ENCODE measurements at places on chromosomes 1 and 21.

DNA sequence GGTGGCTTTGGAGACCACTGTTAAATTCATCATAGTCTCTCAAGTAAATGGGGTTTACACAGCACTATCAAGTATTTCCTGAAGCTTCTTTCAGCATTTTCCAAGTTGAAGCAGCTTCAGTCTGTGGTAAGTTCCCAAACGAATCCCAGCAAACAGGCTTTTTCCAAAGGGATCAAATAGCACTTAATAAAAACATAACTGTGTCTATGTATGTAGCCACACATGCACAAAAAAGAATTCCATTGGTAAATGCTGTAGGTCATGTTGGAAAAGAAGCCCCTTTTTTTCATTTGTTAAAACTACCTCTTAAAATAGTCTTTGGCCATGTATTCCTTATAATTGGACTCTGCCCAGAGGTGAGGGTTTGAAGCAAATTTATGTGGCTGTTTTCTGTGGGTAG, 69.8 kb downstream of the HHAT start:
- DNase-seq = no peak

GRCh38 chr21:22582026-22582425, 1583.8 kb downstream of the NCAM2 start:
- no peak for DNase-seq

- no peak for DNase-seq
Measured at GRCh38 chr1:81409780-81410274, 390.9 kb upstream of the ADGRL2 start.

- peak; percentile 58 for DNase-seq
Measured at GRCh38 chr1:223714849-223715603, 2.7 kb downstream of the CAPN2 start.

- DNase-seq = peak; percentile 50
Measured at GRCh38 chr1:70542856-70543255, 131.8 kb downstream of the CTH start.

- no peak for DNase-seq
Measured at GRCh38 chr1:204227996-204228785, 14.4 kb upstream of the GOLT1A start.

- no peak for DNase-seq
Measured at GRCh38 chr1:117368116-117369108, 1.2 kb downstream of the MAN1A2 start.

- peak; percentile 99 for DNase-seq
Measured at GRCh38 chr1:43558346-43558841, 27.7 kb downstream of the PTPRF start.

DNA sequence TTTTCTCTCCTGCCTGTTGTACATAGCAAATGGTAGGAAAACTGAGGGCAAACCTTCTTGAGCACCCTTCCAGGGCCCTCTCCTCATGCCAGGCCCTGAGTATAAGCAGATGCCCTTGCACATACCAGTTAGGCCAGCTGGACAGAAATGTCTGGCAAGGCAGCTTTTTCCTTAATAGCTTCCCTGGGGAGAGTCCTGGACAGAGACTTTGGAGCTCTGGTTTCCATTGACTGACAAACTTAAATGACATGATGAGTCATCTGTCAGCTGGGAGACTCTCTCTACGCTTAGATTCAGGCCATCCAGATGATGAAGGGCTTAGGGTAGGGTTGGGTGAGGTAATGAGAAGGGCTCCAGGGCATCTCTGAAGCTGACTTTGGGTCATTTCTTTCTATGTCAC, 317.5 kb downstream of the ASTN1 start:
- DNase-seq = no peak

DNA sequence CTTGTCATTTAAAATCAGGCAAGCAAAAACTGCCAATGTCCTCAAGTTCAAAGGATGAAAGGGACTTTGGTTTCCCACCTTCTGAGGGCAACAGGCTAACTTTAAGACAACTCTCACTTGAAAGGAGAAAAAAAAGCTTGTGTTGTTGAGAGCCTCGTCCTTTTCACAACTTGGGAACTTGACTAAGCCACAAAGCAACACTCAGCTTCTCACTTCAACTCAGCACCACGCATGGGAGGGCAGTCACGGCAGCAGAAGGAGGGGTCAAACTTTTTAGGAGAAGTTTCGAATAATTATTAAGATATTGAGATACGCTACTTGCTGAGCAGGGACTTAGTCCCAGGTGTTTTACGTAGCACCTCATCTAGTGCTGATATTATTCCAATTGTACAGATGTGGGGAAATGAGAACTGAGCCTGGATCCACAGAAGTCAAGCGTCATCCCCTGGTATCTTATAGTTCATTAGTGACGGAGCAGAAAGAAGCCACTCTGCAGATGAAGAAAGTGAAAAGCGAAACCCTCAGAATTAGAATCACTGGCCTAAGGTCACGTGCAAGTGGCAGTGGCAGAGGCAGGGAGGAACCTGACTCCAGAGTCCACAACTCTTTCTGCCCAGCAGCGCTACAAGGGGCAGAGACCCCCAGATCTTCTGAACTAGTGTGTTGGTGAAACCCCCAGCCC, 83.6 kb downstream of the JAK1 start:
- no peak for DNase-seq

- no peak for DNase-seq
Measured at GRCh38 chr1:159307346-159308020, 5.3 kb downstream of the FCER1A start.

DNA sequence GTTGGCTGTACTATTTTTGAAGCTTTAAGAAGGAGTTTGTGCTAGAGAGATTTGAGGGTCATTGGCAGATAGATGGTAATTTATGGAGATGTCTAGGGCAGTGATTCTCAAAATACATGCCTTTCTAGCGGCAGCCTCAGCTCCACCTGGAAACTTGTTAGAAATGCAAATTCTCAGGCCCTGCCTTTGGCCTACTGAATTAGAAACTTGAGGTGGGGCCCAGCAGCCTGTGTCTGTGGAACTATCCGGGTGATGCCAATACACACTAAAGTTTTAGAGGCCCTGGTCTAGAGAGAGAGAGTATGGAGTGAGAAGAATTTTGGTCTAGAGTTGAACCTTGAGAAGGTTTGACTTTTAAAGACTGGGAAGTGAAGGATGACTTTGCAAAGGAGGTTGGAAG, 82.5 kb downstream of the CDC14A start:
- DNase-seq = no peak

- DNase-seq = no peak
Measured at GRCh38 chr1:178066296-178066907, 27.5 kb upstream of the RASAL2 start.

- no peak for DNase-seq
Measured at GRCh38 chr1:240099748-240100147, 8.1 kb downstream of the FMN2 start.

DNA sequence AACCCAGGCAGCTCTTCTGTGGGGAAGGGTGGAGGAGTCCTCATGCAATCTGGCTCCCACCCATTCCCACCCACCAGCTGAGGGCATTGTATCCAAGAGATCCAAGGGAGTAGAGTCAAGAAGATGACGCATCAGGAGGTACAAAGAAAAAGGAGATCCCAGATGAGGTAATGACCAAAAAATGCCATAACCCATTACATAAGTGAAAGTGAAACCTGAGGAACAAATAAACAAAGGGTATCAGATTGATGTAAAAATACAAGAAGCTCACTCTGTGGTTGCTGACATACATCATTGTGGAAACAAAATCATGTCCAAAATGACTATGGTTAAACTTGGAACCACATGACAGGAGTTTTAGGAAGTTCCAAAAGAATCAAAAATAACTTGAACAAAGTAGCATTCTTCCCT, 42.5 kb downstream of the CCN1 start:
- DNase-seq = no peak

- DNase-seq = no peak
Measured at GRCh38 chr1:119874186-119874585, 22.1 kb downstream of the ADAM30 start.

DNA sequence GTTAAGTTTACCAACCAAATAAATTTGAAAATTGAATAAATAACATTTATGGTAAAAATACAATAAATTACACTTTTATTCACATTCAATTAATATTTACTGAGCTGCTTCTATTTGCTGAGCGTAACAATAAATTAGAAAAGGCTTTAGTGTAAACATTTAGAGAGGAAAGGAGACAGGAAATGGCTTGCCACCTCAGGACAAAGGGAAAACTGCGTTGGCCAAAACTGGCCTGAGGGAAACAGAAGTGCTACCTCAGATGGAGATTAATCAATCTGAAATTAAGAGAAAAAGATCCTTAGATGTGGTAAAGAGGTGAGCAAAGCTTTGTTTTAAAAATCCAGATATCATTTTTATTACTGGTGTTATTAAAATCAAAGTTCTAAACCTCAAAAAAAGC, 128.0 kb downstream of the SLC44A5 start:
- DNase-seq = peak; percentile 58

DNA sequence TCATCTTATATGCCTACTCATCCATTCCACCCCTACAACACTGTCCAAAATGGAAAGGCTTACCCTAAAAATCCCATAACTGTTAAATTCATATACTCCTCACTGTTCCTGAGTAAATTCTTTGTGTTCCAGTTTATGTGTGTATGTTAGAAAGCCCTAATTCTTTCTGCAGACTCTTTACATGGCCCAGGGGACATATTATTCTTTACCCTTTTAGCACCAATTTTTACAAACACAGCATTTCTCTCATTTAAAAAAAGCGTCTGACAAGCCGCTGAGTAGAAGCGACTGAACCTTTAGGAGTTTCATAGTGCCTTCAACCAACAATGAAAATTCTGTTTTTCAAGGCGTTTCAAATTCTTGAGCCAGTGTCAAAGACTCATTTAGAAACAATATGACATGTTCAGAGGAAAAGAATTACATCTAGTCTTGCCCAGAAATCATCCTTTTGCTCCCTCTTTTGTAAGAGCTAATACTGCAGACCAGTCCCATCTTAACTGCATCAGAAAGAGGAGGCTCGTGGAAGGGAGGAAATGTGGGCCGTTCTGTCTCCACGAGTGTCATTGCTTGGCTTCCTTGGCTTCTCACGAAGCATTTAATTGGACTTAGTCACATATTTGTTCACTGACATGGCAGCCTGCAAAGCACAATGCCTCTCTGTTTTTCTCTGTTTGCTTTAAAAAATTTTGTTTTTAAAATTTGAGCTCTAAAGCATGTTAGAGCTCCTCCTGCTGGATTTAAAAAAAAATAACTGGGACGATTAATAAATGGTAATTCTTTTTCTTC, 21.3 kb upstream of the C1orf105 start:
- DNase-seq = peak; percentile 68

- no peak for DNase-seq
Measured at GRCh38 chr1:248714248-248714647, 11.7 kb upstream of the OR14I1 start.

DNA sequence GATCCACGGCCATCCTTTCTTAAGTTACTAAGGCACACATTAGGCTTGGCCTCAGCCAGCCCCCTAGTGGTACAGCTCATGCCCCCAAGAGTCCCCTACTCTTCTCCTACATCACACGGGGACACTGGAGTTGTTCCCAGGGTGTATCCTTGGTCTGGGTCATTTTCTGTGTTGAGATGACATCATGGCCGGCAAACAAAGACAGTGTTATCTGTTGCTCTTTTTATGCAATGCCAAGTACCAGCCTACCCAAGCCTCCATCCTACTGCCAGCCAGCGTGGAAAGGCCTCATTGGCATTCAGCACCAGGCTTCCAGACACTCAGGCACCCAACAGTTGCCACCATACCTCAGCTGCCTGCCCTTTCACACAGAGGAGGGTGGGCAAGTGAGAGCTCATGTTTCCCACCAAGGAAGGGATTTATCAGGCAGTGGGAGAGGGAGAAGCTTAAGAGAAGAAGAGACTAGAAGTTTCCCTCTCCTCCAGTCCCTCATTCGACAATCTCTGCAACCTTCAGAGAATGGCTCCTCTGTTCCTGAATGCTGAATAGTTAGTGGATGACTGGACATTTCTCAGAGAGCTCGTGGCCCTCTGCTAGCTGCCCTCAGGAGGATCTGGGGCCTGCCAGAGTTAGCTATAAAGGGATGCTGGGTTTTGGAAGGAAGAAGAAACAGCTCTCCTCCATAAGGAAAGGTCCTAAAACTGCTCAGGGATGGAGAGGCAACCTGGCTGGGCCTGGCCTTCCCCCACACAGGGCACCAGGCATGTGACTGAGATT, 17.7 kb downstream of the CBR1 start:
- no peak for DNase-seq

- peak; percentile 79 for DNase-seq
Measured at GRCh38 chr1:109307274-109308021, 637 bp upstream of the MYBPHL start.

DNA sequence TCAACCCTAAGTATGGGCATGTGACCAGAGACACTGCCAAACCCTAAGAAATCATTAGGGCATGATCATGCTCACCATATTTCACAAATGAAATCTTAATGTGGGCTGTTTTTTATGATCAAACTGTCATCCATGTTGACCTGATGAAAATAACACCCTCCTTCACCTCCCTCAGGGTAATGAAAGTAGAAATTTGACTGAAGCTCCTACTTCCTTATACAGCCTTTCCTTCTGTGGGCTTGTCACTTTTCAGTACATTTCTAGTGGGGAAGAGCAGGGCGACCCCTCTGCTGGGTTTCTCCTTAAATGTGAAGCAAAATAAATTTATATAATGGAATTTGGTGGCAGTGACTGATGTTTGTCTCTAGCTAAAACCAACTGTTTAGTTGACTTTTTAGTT, 25.9 kb downstream of the IVNS1ABP start:
- no peak for DNase-seq

- DNase-seq = no peak
Measured at GRCh38 chr1:10380594-10381275, 18.1 kb upstream of the PGD start.

DNA sequence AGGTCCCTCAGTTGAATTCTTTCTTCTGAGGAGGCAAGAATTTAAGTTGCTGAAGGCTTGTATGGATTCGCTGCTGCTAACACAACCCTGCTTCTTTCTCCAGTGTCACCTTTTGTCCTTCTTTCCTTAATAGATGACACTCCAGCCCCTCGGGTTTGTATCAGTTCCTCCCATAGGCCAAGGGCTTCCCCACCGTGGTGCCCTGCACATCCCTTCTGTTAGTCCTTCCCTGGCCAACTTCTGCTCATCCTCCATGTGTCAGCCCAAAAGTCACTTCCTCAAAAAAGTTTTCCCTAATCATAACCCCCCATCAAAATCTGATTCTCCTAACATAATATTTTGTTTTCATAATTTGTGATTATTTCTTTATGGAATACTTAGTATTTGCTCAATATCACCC, 190.4 kb downstream of the RHOU start:
- no peak for DNase-seq

DNA sequence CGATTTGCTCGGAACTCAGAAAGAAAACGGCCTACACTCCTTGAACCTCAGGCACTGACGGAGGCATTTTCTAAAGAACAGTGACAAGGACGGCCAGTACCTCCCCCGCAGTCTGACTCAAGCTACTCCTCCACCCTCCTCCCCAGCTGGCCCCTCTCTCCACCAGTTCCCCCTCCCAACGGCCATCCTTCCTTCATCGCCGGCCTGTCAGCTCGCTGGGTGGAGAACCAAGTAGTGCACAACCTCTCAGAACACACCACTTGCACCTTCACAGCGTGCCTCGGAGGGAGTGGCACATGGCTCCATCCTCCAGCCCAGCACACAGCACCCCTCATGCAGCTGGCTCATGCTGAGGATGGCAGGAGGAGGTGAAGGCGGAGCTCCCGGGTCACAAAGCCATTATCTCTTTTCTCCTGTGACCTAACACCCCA, 58.8 kb downstream of the TOR1AIP2 start:
- DNase-seq = no peak
